Cardiac muscle cell (in vitro differentiated cells and primary cell): ENCODE measurements at places on chromosomes 4 and X. TPM values are rescaled to one million over a fixed set of nuclear protein-coding genes. Genes with fewer than 3 reads are reported as not detected.

DNA sequence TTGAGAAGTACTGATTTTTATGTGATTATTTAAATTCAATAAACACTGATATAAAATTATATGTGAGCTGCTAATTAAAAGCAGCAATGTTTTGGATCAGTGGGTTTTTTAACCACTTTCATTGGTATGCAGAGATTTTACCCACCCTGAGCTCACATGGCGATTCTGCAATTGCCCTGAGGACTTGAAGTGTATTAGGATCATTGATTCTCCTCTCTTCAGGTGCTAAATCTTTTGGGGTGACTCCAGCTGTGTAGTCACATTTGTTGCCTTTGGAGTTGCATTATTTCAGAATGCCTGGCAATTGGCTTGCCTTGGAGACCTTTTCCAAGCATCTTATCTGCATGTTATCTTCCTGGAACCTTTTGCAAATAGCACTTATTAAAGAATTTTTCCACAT is 51.3 kb downstream of the UGT8 start:
- no peak for DNase-seq

DNA sequence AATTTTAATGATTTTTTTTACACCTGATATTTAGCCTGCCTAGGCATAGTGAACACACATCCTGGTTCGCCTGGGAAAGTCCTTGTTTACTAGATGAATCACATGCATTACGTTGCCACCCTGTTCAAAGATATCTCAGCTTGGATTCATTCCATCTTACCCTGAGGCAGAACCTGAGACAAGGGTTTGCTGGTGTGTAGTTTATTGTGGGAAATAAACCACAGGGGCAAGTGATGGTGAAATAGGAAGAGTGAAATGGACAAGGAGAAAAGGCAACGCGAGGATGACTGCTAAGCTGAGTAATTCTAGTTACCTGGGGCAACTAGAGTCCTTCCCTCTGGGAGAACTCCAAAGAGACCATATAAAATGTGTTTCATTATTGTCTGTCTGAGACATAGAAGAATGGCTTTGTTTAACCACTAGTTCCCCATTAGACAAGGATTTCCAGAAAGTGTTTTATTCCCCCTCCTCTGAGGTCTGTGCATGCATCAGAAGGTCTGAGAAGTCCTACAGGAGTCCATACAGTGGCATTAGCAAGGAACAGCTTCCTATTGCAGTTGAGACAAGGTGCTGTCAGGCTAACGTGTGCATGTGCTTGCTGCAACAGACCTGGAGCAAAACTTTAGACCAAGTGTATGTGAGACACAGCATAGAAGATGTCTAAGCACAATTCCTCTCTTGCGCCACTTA is 797.3 kb upstream of the FRG1 start:
- no peak for DNase-seq

DNA sequence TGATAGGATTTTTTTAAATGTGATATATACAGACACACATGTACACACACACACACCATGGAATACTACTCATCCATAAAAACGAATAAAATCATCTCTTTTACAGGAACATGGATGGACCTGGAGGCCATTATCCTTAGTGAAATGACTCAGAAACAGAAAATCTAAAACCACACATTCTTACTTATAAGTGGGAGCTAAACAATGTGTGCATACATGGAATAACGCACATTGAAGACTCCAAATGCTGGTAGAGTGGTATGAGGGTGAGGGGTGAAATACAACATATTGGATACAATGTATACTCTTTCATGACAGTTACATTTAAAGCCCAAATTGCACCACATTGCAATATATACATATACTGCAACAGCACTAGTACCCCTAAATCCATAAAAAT is 120.2 kb upstream of the ADGRL3 start:
- DNase-seq, result no peak

DNA sequence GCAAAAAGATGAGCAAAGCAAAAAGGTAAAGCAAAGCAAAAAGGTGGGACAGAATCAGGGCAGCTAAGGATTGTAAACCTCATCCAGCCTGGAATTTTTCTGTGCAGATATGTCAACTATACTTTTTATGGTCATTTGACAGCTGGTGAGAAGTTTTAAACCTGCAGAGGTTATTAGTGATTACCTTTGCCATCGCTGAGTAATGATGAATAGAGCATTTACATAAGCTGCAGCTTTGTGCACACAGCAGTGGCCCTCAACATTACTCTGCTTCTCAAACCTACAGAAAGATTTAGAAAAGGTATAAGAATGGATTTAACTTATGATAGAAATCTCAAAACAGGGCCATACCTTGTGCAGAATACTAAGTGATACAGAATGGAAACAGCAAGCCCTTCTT is 54.5 kb upstream of the C4orf54 start:
- no peak for DNase-seq

GRCh38 chr4:158826882-158827281 is 58.1 kb downstream of the FNIP2 start:
- no peak for DNase-seq

DNA sequence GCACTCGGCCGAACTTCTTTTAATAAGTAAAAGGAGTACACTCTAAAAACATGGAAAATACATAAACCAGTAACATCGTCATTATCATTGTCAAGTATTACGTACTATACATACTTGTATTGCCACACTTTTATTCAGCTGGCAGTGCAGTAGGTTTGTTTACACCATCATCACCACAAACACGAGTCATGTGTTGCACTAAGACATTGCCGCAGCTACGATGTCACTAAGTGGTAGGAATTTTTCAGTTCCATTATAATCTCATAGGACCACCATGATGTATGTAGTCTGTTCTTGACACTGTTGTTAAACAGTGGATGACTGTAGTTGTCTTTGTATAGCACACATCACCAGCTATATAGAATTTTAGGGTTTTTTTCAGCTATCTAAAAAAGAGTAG is 48.0 kb upstream of the TMEM131L start:
- no peak for DNase-seq

GRCh38 chrX:135463937-135464336 is 42.2 kb downstream of the SMIM10L2A start:
- peak; percentile 34 for DNase-seq

GRCh38 chr4:138555584-138555983 is 313.4 kb upstream of the SLC7A11 start:
- peak; percentile 22 for DNase-seq

DNA sequence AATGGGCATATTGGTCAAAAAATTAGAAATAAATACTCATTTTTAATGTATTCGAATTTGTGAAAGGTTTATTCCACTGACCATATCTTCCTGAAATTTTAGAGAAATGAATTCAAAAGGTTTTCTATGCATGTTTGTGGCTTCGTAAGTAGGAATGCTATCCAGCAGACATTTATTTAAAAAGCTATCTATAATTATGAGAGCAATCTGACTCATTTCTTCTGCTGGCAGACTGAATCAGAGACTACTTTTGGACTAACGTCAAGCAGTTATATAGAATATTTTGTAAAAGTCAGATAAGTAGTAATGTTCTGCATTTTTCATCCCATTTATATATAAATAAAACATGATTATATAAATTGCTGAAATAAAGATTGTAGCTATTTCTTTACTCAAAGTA is 125.0 kb downstream of the SPCS3 start:
- DNase-seq, result peak; percentile 59

GRCh38 chr4:118783887-118784286 is 52.0 kb downstream of the SEC24D start:
- DNase-seq, result no peak

DNA sequence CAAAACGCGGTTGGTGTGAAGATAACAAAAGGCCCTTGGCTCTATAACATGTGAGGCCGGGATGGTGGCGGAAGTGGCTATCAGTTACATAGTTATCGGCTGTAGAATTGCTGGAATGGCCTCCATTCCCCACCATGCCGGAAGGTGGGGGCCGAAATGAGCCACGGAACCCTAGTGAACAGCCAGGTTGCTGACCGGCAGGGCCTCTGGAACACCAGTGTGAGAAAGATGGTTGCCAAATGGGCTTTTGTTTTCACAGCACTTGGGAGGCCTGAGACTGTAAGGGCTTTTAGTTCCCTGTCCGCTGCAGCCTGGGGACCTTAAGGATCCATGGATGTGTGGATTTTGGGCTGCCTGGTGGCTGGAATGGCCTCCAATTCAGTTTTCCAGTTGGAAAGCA is 23.3 kb upstream of the ARX start:
- no peak for DNase-seq

DNA sequence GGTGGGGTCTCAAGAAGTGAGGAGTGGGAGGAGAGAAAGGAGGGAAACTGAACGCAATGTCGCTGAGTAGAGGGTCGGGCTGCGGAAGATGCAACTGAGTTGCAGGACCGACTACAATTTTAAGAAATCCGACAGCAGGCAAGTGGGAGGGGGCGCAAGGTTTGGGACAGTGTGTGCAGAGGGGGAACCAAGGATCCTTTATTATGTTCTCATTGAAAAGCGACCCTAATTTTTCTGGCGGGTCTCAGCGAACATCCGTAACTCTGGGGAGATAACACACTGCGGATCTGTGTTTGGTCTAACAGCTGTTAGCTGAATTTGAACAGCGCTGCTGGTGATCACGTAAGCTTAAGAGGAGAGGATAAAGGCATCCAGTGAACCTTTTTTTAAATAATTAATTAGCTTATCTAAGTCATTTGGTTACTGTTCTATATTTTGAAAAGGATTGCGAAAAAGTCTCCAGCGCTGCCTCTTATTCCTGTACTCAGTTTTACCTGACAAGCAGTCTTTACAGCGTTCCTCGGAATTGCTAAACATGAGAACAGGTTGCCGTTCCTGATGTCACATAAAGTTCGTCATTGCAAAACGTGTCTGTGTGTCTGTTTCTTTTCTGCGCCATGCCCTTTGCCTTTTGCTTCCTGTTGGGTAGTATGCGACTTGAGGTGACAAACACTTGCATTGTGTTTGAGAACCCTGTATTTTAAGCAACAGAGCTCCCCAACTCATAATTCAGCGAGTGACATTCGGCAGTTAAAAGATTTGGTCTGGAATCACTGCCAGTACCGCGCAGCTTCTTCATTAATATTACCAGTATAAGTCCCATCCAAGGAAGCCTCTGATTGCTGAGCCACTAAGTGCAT is 1.3 kb downstream of the HTR2C start:
- no peak for DNase-seq

DNA sequence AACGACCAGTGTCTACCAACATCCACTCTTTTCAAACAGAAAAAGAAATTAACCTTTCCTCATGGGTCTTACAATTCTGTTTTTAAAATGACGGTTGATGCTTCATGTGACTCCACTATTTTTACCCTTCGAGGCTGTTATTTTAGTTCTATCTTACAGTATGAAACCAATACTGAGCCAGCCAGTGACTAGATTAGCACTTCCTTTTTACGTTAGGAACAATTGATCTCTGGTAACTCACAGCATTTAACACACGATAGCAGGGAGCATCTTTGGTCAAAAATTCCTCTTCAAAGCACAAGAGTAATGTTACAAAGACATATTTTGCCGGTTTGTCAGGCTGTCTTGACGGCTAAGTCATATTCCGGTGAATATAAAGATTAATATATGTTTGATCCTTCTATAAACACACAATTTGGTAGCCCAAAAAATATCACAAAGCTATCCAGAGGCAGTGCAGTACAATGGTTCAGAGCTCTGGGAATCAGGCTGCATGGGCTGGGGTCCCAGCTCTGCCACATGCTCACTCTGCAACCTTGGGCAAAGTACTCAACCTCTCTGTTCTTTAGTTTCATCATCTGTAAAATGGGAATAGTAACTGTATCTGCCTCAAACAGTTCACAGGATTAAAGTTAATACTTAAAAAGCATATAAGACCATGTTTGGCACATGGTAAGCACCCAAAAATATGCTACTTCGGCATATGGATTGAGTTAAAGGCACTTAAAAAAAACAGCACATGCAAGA is 62.9 kb upstream of the TXK start:
- no peak for DNase-seq

DNA sequence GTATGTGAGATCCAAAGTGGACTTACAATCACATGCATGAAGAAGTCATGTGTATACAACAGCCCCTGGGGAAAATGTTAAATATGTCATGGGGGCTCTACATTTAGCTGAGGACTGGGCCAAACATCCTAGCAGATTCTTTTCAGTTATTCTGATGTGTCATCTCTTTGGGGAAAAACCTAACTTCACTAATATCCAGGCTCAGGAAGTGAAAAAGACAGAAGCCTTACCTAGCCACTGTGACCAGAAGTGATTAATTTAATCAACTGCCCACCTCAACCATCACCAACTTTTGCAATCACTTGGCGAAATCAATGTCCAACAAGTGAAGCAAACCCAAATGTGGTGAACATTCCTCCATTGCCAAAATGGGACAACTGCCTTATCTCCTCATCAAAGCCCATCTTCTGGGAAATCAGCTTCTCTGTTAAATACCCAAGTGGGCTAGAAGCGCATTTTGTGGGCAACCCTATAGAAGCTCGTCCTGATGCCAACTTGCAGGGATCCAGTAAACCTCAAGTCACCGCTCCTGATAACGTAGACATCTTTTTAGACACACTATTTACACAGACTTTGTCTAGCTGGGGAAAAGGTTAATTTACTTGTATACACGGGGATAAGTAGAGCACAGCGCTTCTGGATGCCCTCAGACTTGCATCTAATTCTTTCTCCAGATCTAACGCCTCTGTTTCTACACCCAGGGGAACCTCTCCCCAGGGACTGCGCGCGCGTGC is 1.4 kb upstream of the HHIP start:
- no peak for DNase-seq

DNA sequence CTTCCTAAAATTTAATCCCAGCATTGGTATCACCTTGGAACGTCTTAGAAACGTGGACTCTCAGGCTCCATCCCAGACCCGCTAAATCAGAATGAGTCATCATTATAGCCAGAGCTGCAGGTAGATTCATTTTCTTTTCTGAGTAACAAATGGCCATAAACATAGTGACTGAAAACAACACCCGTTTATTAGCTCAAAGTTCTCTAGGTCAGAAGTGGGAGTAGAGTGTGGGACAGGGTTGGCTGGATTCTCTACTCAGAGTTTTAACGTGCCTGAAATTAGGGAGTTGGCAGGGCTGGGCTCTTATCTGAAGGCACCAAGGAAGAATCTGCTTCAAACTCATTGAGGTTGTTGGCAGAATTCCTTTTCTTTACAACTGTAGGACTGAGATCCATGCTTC is 101.8 kb upstream of the C1QTNF7 start:
- no peak for DNase-seq

GRCh38 chrX:98289726-98290125 is 1406.0 kb downstream of the RPA4 start:
- no peak for DNase-seq

- peak; percentile 79 for DNase-seq
Observed at GRCh38 chrX:11386001-11386523, 92.8 kb downstream of the AMELX start.

- DNase-seq, result no peak
Observed at GRCh38 chrX:140526171-140526570, 21.3 kb upstream of the SOX3 start.

GRCh38 chr4:21901831-21902230 is 46.7 kb downstream of the KCNIP4 start:
- DNase-seq, result no peak

The CCSER1 gene
- 3.3 and 3.6 TPM in 2 replicates for total RNA-seq

The KIF4A gene
- 3.5 and 25.1 TPM in 2 replicates for total RNA-seq

The BST1 gene
- total RNA-seq, result 0.09 and 0.60 TPM in 2 replicates

The MAGEA2B gene
- total RNA-seq, result not detected in 2 replicates

The CSAG2 gene
- total RNA-seq, result not detected in 2 replicates

The PNMA6A gene
- 3.5 and 8.6 TPM in 2 replicates for total RNA-seq

The CYTL1 gene
- total RNA-seq, result 0.57 and 2.0 TPM in 2 replicates

The BOD1L1 gene
- total RNA-seq, result 13.2 and 35.8 TPM in 2 replicates

The SPANXN3 gene
- total RNA-seq, result not detected in 2 replicates

The TMEM164 gene
- total RNA-seq, result 28.3 and 70.3 TPM in 2 replicates

The ZNF630 gene
- 1.2 and 1.6 TPM in 2 replicates for total RNA-seq

The NUP62CL gene
- 9.1 and 14.4 TPM in 2 replicates for total RNA-seq
